RPMI8226 (cell line): ENCODE measurements at places on chromosomes 3 and 15.

GRCh38 chr15:47570451-47570850 is 146.9 kb upstream of the SEMA6D start:
- DNase-seq = no peak

DNA sequence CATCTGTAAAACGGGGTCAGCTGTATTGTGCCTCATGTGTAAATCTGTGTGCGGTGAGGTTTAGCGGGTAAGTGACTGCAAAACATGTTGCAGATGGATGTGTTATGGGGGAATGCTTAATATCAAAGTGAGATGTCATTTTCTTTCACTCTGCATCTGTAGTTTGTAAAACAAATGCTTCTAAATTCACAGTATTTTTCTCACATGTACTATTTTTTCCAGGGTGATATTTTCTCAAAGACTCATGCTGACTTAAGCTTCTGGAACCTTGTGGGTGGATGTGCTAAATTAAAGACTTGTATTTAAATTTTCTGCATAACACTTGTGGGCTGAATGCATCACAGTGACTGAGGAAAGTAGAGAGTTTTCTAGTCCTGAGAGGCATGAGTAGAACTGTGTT is 115.2 kb upstream of the TP63 start:
- no peak for DNase-seq

- no peak for DNase-seq
Observed at GRCh38 chr15:88695691-88696251, 57.0 kb downstream of the ISG20 start.

GRCh38 chr15:89395996-89396395 is 61.4 kb upstream of the POLG start:
- DNase-seq = no peak
